ENCODE measurements at places on chromosomes 1 and 21. TPM values are rescaled to one million over a fixed set of nuclear protein-coding genes. Genes with fewer than 3 reads are reported as not detected.

The GIPC2 gene
- polyA plus RNA-seq, result 1.1 TPM

The CFAP141 gene
- polyA plus RNA-seq, result 2.3 TPM

The TAS1R1 gene
- polyA plus RNA-seq, result 0.47 TPM

The CRYBG2 gene
- 1.9 TPM for polyA plus RNA-seq

The CGN gene
- 6.9 TPM for polyA plus RNA-seq

The LORICRIN gene
- polyA plus RNA-seq, result 0.62 TPM

The SLC5A3 gene
- polyA plus RNA-seq, result 19.6 TPM

The TSPEAR gene
- 0.24 TPM for polyA plus RNA-seq

The PTPN7 gene
- 0.98 TPM for polyA plus RNA-seq

The PSMB4 gene
- polyA plus RNA-seq, result 285 TPM

The LHX4 gene
- 3.8 TPM for polyA plus RNA-seq

All from spinal cord (tissue), 10 donors.